ENCODE measurements at places on chromosomes 5 and 9.

DNA sequence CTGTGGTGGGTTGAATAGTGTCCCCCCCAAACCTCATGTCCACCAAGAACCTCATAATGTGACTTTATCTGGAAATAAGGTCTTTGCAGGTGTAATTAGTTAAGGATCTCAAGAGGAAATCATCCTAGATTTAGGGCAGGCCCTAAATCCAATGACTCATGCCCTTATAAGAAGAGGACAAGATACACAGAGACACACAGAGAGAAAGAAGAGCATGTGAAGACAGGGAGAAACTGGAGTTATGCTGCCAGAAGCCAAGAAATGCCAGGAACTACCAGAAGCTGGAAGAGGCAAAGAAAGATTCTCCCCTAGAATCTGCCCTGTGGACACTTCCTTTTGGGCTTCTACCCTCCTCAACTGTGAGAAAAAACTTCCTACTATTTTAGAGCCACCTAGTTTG lies 8.8 kb downstream of the FAM13B start:
- no peak for DNase-seq

- no peak for DNase-seq
These were observed 20.3 kb downstream of the LMX1B start for GRCh38 chr9:126633881-126634558.

DNA sequence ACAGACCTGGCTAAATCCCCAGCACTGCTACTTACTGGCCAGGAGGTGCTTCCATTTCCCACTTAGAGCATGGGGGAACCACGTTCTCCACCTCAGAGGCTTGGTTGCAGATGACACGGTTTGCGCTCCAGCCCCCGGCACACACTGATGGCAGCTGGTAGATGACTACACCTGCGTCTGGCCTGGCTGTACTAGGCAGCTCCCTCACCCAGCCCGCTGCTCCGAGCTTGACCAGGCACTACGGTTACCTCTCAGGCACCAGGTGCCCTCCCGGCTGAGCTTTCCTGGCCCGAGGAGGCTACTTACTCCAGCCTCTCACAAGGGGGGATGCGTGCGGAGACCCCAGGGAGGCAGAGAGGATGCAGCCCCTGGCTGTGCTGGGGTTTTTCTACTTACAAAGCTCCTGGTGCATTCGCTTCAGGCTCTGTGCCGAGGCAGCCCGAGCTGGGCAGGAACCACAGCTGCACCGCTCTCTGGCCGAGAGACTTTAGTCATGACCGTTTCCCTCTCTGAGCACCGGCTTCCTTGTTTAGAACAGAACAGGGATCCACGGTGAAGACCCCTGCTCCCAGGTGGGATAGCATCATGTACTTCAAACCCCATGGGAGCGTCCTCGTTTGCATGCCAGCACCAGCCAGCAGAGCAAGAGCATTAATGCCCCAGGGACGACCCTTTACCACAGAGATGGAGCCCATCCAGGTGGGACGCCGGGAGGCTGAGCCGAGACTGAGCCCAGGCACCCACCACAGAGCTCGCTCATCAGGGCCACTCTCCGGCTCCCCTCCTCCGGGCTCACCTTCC lies 7.6 kb upstream of the GBGT1 start:
- no peak for DNase-seq

- no peak for DNase-seq
These were observed 75.3 kb upstream of the GGTA1 start for GRCh38 chr9:121574774-121575519.

- no peak for DNase-seq
These were observed 34.5 kb upstream of the ORM1 start for GRCh38 chr9:114288193-114289091.

DNA sequence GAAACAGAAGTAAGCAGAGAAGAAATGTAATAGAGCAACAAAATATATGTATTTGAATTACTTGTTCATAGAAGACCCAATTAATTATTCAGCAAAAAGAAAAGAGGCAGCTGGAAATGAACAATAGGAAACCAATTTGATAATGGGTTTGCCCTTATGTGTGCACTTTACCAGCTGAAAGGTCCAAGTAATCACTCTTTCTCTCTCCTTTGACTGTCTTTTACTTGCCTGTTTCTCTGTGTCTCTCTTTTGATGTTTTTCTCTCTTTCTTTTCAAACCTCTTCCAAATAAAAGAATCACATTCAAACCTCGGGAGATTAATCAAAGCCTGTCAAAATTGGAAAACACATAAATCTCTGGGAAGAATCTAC lies 51.5 kb downstream of the CTNND2 start:
- no peak for DNase-seq

GRCh38 chr9:13354733-13355132 lies 75.2 kb upstream of the MPDZ start:
- DNase-seq = no peak
